ENCODE measurements at places on chromosomes 3 and 15. TPM values are rescaled to one million over a fixed set of nuclear protein-coding genes. Genes with fewer than 3 reads are reported as not detected.

The RBP2 gene
- not detected for total RNA-seq

The CHRNA3 gene
- total RNA-seq, result under 0.01 TPM

The RAB8B gene
- total RNA-seq, result 88.6 TPM

The CHL1 gene
- total RNA-seq, result not detected

The MESP2 gene
- total RNA-seq, result not detected

The GP5 gene
- under 0.01 TPM for total RNA-seq

The TERC gene
- total RNA-seq, result 718 TPM

The TM6SF1 gene
- 2.6 TPM for total RNA-seq

The TRMT10C gene
- total RNA-seq, result 27.6 TPM

The COL6A5 gene
- 0.14 TPM for total RNA-seq

The PLA2G4E gene
- not detected for total RNA-seq

The NRROS gene
- 2.0 TPM for total RNA-seq

The OXTR gene
- 12.3 TPM for total RNA-seq

The CD96 gene
- under 0.01 TPM for total RNA-seq

The TMCO5A gene
- total RNA-seq, result not detected

The PPM1L gene
- total RNA-seq, result 0.66 TPM

The GPR149 gene
- total RNA-seq, result not detected

The MASP1 gene
- total RNA-seq, result 214 TPM

The RTP3 gene
- total RNA-seq, result not detected

The POTEB gene
- not detected for total RNA-seq

The PAK6 gene
- total RNA-seq, result under 0.01 TPM

The IP6K2 gene
- 38.7 TPM for total RNA-seq

The INAFM2 gene
- 12.5 TPM for total RNA-seq

The ASB14 gene
- total RNA-seq, result not detected

All from placental pericyte (primary cell).